ENCODE measurements at places on chromosomes 6 and 20.

- DNase-seq: no peak
These were observed 959.0 kb upstream of the FLRT3 start for GRCh38 chr20:15296422-15296821.

GRCh38 chr6:55963301-55963700 is 87.9 kb upstream of the BMP5 start:
- no peak for DNase-seq

DNA sequence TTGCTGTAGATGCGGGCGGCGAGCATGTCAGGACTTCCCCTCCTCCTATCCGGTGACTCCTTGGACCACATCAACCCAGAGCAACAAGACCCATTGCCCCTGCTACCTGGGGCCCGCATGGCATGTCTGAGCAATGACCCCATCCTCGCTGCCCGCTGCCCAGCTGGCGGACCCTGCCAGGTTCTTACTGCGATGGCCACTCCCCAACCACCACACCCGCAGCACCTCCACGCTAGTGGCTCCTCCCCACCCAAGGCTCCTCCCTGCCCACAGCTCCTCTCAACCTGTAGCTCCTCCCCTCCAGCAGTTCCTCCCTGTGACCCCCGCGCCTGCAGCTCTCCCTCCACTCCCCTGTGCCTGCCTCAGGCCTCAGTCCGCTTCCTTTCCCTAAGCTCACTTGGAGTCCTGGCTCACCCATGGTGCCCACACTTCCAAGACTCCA is 17.6 kb upstream of the SERPINB9 start:
- DNase-seq: no peak

DNA sequence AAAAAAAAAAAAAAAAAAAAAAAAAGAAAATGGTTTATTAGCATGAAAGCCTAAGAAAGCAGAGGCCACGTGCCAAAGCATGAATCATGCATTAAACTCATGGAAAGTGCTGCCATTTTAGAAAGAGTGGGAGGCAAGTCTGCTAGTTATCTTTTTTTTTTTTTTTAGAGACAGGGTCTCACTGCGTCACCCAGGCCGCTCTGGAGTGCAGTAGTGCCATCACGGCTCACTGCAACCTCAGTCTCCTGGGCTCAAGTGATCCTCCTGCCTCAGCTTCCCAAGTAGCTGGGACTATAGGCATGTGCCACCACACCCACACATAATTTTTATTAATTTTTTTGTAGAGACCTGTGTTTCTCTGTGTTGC is 5.2 kb downstream of the VWA7 start:
- no peak for DNase-seq

DNA sequence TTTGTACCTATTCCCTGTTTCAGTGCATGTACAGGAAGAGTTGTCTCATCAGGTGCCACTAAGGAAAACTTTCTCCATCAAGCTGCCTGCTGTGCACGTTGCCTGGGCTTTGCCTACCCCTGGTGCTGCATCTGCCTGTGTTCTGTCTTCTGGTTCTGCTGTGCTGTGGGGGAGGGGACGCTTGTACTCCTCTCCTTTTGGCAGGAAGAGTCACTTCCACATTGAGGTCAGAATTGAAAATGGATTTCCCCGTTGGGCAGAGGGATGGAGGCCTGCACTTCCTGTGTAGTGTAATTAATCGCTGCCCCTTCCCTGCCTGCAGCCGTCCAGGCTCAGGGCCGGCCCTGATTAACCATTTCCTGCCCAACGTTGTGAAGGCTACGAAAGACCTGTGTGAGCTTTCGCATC is 153.3 kb downstream of the SCML4 start:
- no peak for DNase-seq

DNA sequence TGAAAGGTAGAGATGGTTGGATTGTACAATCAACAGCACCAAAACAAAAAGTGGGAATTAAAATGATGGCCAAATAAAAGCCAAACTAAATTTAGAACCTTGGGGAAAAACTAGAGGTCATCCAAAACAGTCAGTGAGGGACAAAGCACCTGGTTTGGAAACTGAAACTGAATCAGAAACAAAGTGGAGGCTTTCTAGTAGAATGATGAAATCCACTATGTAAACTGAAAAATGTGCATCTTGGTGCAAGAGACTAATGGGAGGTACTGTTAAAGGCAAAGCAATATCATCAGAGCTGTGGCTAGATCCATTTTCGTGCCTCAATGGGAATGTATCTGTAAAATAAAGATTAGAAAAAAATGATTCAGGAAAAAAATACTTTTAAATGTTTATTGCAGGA is 380.0 kb upstream of the GJE1 start:
- no peak for DNase-seq

GRCh38 chr6:75268121-75268987 is 16.2 kb downstream of the TMEM30A start:
- peak; percentile 62 for DNase-seq

GRCh38 chr20:313402-313801 is 11.9 kb upstream of the SOX12 start:
- no peak for DNase-seq

DNA sequence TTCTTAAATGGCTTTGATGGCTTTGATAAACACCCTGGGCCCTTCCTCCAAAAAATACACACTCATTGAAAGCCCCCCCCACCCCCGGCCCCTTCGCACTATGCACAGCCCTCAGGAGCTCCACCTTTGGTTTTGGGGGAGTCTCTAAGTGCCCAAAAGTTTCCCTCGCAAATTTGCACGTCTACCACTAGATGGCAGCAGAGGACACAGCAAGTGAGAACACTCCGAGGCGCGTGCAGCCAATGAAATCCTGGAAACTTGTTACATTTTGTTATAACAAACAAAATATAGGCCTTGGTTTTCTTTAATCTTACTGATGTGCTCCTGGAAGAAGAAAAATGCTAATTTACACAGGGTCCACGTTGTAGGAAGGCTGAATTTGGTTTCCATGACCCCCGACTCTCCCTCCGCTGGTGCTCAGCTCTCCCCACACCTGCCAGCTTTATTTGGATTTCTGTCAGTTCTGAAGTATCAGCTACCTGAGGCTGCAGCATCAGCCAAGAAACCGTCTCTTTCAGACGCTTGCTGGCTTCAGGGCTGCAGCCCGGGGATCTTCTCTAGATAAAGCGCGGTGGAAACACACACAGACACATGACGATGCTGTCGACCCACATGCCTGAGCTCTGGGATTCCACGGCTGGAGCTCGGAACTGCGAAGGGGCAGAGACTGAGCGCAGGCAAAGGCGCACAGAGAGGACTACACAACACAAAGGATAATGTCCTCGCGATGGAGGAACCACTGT is 148.3 kb upstream of the RPS6KA2 start:
- peak; percentile 42 for DNase-seq

- no peak for DNase-seq
These were observed 122.5 kb upstream of the BMP2 start for GRCh38 chr20:6644813-6645628.

DNA sequence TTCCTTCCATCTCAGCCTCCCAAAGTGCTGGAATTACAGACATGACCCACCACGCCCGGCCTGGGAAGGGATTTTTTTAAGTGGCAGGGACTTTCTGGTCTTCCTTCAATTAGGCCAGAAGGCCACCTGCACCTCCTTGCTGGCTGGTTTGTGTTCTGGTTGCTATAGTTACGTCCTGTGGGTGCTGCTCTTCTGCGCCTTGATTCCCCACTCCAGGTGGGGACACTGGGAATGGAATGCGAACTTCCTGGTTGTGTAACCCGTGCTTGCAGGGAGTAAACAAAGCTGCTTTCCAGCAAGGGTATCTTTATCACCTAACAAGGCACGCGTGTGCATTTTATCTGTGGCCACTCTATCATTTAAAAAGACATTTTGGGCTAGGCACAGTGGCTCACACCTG is 117.7 kb downstream of the PLEKHG1 start:
- peak; percentile 96 for DNase-seq
